ENCODE measurements at places on chromosomes 2 and 18.

DNA sequence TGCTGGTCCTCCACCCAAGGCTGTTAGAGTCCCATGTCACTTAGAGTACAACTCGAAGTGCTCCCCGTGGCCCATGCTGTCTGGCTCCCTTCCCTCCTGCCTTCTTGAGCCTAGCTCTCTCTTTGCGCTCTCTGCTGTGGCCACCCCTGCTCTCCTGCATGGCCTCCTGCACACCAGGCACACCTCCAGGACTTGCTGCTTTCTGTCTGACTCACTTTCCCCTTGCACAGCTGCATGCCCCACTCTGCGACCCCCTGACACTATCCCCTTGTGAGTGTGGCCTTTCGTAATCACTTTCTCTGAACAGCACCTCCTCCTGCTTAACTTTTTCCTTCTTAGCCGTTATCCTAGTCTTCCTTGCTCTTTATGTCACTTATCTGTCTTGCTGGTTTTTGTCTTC lies 343.6 kb downstream of the TGIF1 start:
- DNase-seq, result no peak

DNA sequence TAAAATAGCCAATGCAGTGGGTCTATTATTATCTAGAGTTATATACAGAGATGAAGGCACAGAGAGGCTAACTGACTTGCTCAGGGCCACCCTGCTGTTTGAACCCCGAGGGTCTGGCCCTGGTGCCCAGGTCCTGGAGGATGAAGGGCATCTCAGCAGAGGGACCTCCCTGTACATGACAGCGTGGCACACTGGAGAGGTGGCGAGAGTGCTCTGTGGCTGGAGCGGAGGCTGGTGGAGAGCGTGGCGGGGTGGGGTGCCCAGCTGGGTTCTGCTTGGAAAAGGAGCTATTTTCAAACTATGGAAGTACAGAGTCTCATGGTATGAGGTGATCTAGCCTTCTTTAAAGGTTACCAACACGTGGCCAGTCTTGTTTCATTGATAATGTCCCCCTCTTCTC lies 35.8 kb downstream of the GREB1 start:
- no peak for DNase-seq

- no peak for DNase-seq
Observed at GRCh38 chr2:186456941-186457340, 29.1 kb upstream of the ZC3H15 start.

DNA sequence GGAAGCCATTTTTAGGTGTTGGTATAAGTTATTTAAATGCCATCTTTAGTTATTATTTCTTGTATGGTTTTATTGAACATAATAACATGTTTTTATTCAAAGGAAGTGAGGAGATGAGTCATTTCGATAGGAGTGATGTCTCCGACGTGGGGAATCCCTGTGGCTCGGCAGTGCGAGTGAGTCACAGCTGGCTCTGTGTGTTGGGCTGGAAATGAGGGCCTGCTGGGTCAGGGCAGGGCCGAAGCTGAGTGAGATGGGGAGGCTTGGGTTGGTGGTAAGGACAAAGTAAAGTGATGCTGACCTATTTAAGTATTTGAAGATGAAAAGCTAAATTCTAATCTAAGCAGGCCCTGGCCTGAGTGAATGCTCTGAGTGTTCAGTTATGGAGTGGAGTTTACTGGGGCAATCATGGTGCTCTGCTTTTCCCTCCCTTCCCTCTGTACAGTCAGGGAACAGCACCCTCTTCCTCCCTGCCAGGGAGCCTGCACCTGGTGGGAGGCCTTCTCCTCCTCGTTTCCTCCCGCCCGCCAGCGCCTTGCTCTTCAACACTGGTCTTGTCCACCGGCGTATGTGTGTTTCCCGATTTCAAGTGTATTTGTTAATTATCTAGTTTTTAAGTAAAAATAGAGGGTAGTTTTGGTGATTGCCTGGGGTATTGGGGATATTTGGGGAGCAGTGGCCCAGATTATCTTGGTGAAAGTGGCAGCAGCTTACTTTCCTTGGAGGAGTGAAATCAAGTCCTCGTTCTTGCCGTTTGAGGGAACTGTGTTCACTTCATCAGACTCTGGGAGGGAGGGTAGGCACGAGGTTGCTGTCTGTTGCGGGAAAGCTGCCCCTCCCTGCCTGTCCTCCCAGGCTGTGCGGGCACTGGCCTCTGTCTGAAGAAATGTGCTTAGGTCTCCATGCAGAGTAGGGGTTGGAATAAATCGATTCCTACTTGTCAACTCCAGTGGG lies 157.0 kb downstream of the LDLRAD4 start:
- no peak for DNase-seq

GRCh38 chr2:7237466-7237865 lies 320.3 kb downstream of the RNF144A start:
- DNase-seq, result no peak

DNA sequence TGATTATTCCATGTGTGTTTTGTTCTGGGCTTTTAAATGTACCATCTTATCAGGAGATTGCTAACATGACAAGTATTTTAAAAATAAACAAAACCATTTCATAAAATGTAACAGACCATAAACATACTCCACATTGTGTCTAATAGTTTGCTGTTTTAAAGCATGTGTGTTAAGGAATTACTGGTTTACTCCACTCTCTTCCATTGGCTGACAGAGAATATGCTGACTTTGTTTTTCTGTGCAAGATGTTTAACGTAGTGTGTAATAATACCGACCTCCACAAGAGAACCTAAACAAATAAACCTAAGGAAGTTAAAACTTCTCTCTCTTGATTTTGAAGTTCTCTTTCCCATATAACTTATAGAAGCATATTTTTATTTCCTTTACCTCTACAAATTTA lies 17.0 kb upstream of the TMEM18 start:
- DNase-seq, result no peak

DNA sequence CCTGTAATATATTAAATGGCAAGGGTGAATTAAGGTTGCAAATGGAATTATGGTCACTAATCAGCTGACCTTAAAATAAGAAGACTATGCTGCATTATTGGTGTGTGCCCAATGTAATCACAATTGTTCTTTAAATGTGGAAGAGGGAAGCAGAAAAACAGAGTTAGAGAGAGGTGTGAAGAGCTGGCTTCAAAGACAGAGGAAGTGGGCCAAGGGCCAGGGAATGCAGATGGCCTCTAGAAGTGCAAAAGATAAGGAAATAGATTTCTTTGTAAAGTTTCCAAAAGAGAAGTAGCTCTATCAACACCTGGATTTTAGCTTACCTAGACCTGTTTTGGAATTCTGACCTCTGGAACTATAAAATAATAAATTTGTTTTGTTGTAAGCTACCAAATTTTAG lies 276.0 kb downstream of the LRRTM1 start:
- no peak for DNase-seq

GRCh38 chr2:217746808-217747207 lies 256.0 kb downstream of the TNS1 start:
- DNase-seq, result no peak

DNA sequence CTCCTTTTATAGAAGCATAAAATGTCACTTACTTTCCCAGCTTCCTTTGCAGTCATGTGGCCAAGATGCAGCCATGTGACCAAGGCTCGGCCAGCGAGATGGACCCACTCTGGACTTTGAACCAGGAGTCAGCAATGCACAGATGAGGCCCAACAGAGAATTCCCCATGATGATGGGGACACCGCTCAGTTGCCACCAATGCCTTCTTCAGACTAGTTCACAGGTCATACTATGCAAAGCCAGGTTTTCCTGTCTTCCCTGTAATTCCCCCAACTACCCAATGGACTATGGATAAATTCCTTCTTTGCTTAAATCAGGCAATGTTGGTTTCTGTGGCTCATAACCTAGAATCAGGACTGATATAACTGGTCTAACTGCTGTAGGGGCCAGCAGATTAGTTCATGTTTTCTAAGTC lies 22.5 kb upstream of the REL start:
- DNase-seq, result no peak

DNA sequence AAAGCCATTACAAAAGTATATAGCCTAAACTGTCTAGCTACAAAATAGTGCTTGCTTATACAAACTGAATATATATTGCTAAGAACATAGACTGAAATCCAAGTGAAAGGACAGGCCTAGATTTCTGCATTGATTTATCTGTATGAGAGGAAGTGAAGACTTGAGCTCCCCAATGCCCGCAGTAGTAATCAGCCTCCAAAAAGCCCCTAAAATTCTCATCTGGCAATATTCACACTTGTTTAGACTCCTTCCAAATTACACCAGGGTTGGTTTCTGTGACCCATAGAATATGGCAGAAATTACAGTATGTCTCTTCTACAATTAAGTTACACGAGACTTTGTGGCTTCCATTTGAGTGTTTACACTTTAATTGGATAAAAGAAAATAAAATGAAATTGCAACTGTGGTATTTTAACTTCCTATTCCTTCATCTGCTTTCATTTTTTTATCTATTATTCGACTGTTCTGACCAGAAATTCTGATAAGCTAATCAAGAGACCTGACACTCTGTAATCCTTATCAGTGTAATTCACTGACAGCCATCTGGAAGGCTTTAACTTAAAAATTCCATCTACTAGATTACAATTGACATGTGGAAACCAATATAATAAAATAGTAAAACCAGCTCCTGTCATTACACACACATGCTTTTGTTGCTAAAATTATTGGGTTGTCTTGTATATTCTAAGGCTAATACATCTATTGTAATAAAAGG lies 21.1 kb downstream of the ABCB11 start:
- no peak for DNase-seq
